Activated CD8-positive, alpha-beta T cell treated with anti-CD3 and anti-CD28 coated beads for 36 hours (primary cell): ENCODE measurements at places on chromosomes 2 and 18. TPM values are rescaled to one million over a fixed set of nuclear protein-coding genes. Genes with fewer than 3 reads are reported as not detected.

GRCh38 chr2:71787476-71788185 is 334.3 kb downstream of the DYSF start:
- no peak for DNase-seq

GRCh38 chr2:213751446-213751845 is 467.2 kb downstream of the SPAG16 start:
- DNase-seq: no peak

GRCh38 chr2:26946841-26947784 is 23.3 kb upstream of the MAPRE3 start:
- DNase-seq: no peak

CCDC74A gene
- 10.2 TPM for total RNA-seq
